T-cell (primary cell): ENCODE measurements at places on chromosomes 6 and 20. TPM values are rescaled to one million over a fixed set of nuclear protein-coding genes. Genes with fewer than 3 reads are reported as not detected.

MPC1 gene
- total RNA-seq = 26.7 TPM

C6orf163 gene
- total RNA-seq = 4.5 TPM

MRAP2 gene
- not detected for total RNA-seq

LINC00237 gene
- not detected for total RNA-seq

PBOV1 gene
- not detected for total RNA-seq

CASS4 gene
- total RNA-seq = 8.0 TPM

HSF2 gene
- total RNA-seq = 34.5 TPM

CALHM4 gene
- total RNA-seq = not detected

CYP39A1 gene
- total RNA-seq = not detected

RIMS1 gene
- not detected for total RNA-seq

BANF2 gene
- not detected for total RNA-seq

VGLL2 gene
- total RNA-seq = not detected

TFAP2C gene
- total RNA-seq = 0.16 TPM

TCF19 gene
- total RNA-seq = 9.6 TPM

OR2H2 gene
- not detected for total RNA-seq

PTCRA gene
- total RNA-seq = not detected

NKAIN2 gene
- total RNA-seq = not detected

BLCAP gene
- total RNA-seq = 81.0 TPM

EDN3 gene
- not detected for total RNA-seq

FRS3 gene
- 5.3 TPM for total RNA-seq

SPATA25 gene
- 0.68 TPM for total RNA-seq

ABHD16A gene
- total RNA-seq = 71.0 TPM

CCDC170 gene
- not detected for total RNA-seq

PSMB1 gene
- 99.3 TPM for total RNA-seq

CAGE1 gene
- total RNA-seq = 0.75 TPM

GHRH gene
- total RNA-seq = not detected

PMEPA1 gene
- 21.7 TPM for total RNA-seq

PXDC1 gene
- 0.33 TPM for total RNA-seq

RIPPLY2 gene
- not detected for total RNA-seq

SRC gene
- 1.4 TPM for total RNA-seq

GSTA3 gene
- not detected for total RNA-seq

MBOAT1 gene
- 21.5 TPM for total RNA-seq

SIGLEC1 gene
- 0.12 TPM for total RNA-seq

LPA gene
- total RNA-seq = not detected

ADA gene
- 36.8 TPM for total RNA-seq
